ENCODE measurements at places on chromosomes 4 and X. TPM values are rescaled to one million over a fixed set of nuclear protein-coding genes. Genes with fewer than 3 reads are reported as not detected.

GRCh38 chr4:99749445-99750391 is 66.9 kb upstream of the DAPP1 start:
- DNase-seq: no peak

GRCh38 chr4:4524364-4524763 is 17.5 kb downstream of the STX18 start:
- no peak for DNase-seq

DNA sequence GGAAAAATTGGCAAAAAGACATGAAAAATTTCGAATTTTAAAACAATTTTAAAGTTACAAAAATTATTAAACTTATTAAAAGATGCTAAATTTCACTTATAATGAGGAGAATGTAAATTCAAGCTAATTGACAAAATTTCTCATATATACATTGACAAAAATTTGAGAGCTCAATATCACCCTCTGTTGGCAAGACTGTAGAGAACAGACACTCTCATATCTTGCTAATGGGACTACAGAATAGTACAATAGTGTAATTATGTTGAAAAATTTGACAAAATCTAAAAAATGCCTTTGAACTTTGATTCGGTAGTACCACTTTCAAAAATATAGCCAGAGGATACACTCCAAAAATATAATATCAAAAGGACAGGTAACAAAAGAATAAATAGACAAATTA is 29.8 kb downstream of the DCAF8L2 start:
- DNase-seq: no peak

- no peak for DNase-seq
Measured at GRCh38 chrX:117645639-117646038, 471.0 kb downstream of the KLHL13 start.

GRCh38 chrX:58025979-58026378 is 115.7 kb upstream of the ZXDA start:
- DNase-seq: no peak

- DNase-seq: no peak
Measured at GRCh38 chr4:36004204-36004851, 240.0 kb downstream of the ARAP2 start.

DNA sequence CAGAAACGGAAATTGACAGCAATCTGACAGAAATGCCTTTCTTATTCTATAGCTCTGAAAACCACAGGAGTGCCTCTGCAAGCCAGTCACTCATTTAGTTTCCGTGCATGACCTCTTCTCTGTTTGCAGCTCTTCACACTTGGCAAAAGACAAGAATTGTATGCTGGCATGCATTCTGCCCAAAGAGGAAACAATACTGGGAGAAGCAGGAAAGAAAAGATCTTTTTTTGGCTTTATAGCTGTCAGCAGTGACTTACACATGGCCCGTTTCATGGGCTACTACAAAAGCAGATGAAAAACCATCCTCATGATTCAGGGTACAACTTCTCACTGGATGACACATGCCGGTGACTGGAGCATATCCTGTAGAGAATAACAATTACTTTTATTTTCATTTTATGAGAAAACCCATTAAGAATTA is 249.4 kb downstream of the ADAMTS3 start:
- DNase-seq: no peak

GRCh38 chr4:107153228-107153627 is 117.1 kb upstream of the DKK2 start:
- no peak for DNase-seq

GRCh38 chr4:140260227-140260626 is 106.2 kb upstream of the MAML3 start:
- no peak for DNase-seq

DNA sequence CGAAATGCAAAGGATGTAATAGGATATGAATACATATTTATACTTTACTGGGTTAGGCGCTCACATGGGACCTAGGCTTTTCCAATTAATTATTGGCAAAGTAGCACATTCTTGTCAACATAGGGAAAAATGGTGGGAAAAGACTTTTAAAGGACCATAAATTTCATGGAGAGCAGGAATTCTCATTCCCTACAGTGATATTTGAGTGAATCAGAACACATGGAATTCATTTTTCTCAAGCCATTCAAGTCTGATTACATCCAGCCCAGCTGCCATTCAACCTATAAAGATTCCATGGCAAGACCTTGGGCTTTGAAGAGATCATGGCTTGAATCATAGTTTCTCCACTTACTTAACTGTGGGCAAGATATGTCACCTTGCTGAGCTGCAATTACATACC is 150.4 kb downstream of the SOWAHB start:
- DNase-seq: no peak

DNA sequence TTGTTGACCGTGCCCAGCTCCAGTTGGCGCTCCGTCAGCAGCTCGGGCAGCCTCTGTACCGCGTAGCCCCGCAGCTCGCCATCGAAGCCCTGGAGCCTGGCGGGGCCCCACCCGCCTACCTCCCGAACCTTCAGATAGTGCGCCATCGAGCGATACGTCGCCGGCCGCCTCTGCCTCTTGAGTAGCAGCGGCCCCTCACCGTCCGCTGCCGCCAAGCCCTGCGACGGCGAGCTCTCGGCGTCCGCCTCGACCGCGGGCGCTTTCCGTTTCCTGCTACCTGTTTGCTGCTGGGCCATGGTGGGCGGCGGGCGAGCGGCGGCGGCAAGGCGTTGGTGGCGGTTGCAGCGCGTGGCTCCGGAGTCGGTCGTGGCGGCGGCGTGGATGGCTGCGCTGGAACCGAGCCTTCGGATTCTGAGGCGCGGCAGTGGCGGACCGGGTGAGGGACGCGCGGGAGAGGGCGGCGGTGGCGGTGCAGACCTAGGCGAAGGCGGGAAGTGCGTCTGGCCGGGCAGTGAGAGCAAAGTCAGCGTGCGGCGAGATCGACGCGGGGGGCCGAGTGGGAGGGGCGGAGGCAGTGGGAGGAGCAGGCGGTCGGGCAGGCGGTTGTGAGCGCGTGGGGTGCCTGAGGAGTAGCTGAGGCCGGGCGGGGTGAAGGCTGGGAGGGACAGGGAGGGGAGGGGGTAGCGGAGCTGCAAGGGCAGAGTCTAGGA is at the start of gene DCAF12L1:
Gene DCAF12L1 (minus strand): TSS at position 502 of the 710 bp plus-strand sequence. CDS start 206 bp downstream, at position 296.
- peak; percentile 9 for DNase-seq

- no peak for DNase-seq
Measured at GRCh38 chrX:30215357-30215843, at the start of gene MAGEB2. Gene MAGEB2 (plus strand): TSS chrX:30215563. CDS start chrX:30218581, 3,018 bp downstream.

- no peak for DNase-seq
Measured at GRCh38 chrX:69523314-69523713, 19.2 kb downstream of the NALF2 start.

- DNase-seq: peak; percentile 87
Measured at GRCh38 chrX:154396973-154397887, 947 bp upstream of the RPL10 start.

- no peak for DNase-seq
Measured at GRCh38 chrX:110395877-110396276, 37.2 kb downstream of the RTL9 start.

DNA sequence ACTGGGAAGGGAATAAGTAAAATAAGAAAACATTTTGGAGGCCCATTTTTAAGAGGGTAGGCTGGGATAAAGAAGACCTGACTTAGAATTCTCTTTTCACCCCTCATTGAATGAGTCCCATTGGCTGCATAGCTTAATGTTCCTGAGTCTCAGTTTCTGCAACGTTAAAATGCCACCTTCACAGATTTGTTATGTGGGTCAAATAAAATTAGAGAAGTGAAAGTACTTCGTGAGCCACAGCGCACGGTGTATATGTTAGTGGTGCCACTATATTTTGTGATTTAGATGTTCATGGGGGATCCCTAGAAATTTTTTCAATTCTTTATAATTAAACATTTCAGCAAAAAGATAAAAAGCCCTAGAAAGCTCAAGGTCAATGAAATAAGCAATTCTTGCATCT is 109.2 kb upstream of the HS3ST1 start:
- no peak for DNase-seq

GRCh38 chr4:40956721-40957255 is 207.0 kb downstream of the NSUN7 start:
- DNase-seq: no peak

DNA sequence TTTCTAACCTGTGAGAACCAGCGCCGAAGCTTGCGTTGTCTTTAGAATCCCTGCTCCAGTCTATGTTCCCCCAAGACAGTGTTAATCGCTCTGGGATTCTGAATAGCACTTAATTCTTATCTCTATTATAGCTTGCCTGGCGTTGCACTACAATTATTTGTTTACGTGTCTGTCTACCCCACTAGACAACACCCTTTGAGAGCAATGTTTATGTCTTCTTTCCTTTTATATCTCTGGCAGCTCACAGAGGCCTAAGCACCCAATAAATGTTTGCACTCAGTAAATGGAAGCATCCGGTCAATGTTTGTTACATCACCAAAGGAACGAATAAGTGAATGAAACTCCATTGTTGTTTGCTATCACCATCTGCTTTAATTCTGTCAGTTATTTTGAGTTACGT is 4.8 kb upstream of the NHS start:
- no peak for DNase-seq

- DNase-seq: no peak
Measured at GRCh38 chr4:38150766-38151165, 190.6 kb downstream of the PTTG2 start.

DNA sequence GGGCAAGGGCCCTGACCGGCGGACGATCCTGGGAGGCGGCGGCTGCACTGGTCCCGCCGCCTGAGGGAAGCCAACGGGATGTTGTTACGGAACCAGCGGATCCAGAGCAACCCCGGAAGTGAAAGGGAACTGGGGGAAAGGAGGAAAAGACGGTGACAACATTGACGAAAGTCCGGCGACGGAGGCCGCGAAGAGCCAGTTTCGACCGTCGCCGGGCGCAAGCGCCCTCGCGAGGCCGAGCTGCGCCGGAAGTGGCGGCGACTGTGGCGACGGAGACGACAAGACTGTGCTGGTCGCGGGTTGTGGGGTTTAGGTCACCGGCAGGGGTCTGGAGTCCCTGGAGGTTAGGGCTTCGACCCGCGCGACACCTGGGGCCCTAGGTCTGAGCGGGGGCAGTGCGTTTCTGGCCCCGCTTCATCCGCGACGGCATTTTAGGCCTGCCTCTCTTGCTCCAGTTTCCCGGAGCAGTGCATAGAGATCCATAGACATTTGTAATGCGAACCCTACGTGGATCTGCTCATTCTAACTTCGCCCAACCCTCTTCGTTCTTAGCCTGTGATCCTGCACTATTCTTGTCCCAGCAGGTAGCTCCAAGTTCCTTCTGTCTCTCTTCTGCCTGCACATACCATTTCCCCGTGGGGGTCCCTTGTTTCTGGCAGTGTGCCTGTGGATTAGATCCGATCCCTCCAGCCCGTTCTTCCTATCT is at the start of gene BOD1L1:
Gene BOD1L1 (minus strand): TSS at position 120 of the 706 bp plus-strand sequence. CDS start 138 bp downstream, outside the sequence.
- DNase-seq: peak; percentile 93

- no peak for DNase-seq
Measured at GRCh38 chr4:58644549-58644948, 1534.4 kb upstream of the IGFBP7 start.

Gene ZIC3
- total RNA-seq: not detected

Gene ZNF157
- total RNA-seq: not detected

Gene GUCY1A1
- total RNA-seq: 106 TPM

Gene PDGFC
- 12.8 TPM for total RNA-seq

Gene SLC6A14
- not detected for total RNA-seq

Gene OTC
- not detected for total RNA-seq

Gene DUSP9
- 0.10 TPM for total RNA-seq

Gene GPR173
- 0.50 TPM for total RNA-seq

Gene EDA
- total RNA-seq: 12.8 TPM

Gene GPRASP1
- total RNA-seq: 4.6 TPM
